Muscle of leg (tissue), 16 donors: ENCODE measurements at places on chromosomes 13 and 19. TPM values are rescaled to one million over a fixed set of nuclear protein-coding genes. Genes with fewer than 3 reads are reported as not detected.
A peak's percentile ranks its signal among the peaks of the same experiment; 100 is the strongest.

DNA sequence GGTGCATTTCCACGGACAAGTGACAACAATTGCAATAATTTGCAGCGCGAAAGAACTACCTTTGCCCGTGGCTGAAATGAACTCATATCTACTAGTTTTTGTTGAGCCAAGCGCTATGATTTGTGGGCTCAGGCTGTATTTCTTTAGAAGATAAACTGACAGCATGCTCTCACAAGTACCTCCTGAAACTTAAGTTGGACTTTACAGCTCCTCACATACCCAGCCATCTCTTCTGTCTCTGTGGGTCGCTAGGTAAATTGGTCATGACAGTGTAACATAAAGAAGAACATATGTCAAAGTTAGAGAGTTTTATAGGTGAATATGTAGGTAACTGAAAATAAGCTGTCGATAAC is 839 bp downstream of the COG6 start:
- DNase-seq = no peak
- no peaks in the 10 kb centered on the region for H3K4me1 ChIP-seq
- peak overlapping the region; percentile 93 for H3K4me3 ChIP-seq
- H3K36me3 ChIP-seq = no peaks in the 10 kb centered on the region

- DNase-seq = peak; percentile 66
- H3K27me3 ChIP-seq = peaks cover 48% of the 10 kb centered on the region
- peak overlapping the region; percentile 37 for H3K4me3 ChIP-seq
- H3K4me1 ChIP-seq = peaks cover 45% of the 10 kb centered on the region
These were observed 22.4 kb upstream of the SEMA6B start for GRCh38 chr19:4581666-4582553.

DNA sequence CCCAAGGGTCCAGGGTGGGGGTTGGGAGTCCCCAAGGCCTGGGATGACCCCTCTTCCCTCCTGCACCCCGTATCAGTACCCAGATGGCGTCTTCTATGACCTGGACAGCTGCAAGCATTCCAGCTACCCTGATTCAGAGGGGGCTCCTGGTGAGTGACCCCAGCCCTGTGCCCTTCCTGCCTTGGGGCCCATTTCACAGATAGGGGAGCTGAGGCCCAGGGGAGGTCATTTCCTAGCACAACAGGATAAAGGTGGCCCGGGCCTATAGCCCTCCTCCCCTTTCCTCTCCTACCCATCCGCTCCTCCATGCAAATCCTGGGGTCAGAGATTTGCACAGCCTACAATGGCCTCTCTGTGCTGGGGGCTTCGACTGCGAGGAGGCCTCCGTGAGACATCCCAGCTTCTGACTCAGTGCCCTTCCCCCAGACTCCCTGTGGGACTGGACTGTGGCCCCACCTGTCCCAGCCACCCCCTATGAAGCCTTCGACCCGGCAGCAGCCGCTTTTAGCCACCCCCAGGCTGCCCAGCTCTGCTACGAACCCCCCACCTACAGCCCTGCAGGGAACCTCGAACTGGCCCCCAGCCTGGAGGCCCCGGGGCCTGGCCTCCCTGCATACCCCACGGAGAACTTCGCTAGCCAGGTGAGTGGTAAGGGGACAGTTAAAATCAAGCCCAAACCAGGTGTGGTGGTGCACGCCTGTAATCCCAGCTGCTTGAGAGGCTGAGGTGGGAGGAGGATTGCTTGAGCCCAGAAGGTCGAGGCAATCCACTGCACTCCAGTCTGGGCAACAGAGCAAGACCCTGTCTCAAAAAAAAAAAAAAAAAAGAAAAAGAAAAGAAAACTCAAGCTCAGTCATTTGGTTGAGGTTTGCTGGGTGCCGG is 3.9 kb downstream of the SPIB start:
- H3K27ac ChIP-seq = no peak overlapping the region
- H3K4me1 ChIP-seq = peaks cover 12% of the 10 kb centered on the region
- peaks cover 32% of the 10 kb centered on the region for H3K27me3 ChIP-seq
- no peaks in the 10 kb centered on the region for H3K36me3 ChIP-seq
- no peak overlapping the region for H3K4me3 ChIP-seq

DNA sequence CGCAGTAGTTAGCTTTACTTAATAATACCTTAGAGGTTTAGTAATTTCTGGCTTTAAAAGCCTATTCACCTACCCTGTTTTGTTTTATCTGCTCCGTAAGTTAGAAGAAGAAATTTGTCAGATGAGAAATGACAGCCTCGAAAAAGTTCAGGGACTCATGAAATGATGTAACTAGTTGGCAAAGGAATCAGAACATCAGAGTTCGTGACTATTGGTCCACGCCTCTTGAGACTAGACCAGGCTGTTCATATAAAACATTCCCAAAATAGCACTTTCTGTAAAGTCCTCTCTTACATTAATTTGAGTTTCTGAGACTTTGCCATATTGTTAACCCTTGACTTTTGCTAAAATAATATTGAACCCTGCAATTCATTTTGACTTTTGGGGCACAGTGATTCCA is 92.0 kb downstream of the HS6ST3 start:
- no peak overlapping the region for H3K4me3 ChIP-seq

Gene CGB3
- 0.22 TPM for total RNA-seq

GRCh38 chr19:45400192-45400591 is 4.7 kb downstream of the PPP1R13L start:
- H3K4me3 ChIP-seq = no peak overlapping the region
- no peak for DNase-seq
- H3K27me3 ChIP-seq = peaks cover 67% of the 10 kb centered on the region
- peaks cover 28% of the 10 kb centered on the region for H3K4me1 ChIP-seq
- H3K36me3 ChIP-seq = no peaks in the 10 kb centered on the region

Gene SH3GL1
- 29.1 TPM for total RNA-seq

DNA sequence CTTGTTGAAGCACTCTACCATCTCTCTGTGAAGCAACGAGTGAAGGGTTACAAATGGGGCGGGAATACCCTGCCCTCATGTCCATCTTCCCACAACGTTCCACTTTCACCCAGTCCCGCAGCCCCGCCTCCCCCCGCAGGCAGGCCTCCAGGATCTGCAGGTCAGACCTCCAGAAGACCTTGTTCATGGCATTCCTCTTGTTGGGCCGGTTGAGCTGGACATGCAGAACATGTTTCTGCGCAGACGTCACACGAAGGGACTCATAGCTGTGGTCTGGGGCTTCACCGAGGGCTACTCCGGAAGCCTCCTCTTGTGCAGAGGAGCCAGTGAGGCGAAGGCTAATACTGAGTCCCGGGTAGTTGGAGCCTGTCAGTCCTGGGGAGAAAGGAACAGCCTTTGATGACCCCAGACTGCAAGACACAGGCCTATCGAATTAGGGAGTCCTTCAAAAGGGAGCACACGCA is 420 bp downstream of the ECH1 start:
- peaks cover 31% of the 10 kb centered on the region for H3K4me1 ChIP-seq
- H3K36me3 ChIP-seq = peaks cover 36% of the 10 kb centered on the region
- peak overlapping the region; percentile 81 for H3K27ac ChIP-seq
- H3K4me3 ChIP-seq = peak overlapping the region; percentile 61

Gene ZNF726
- total RNA-seq = 5.7 TPM

GRCh38 chr19:51491586-51491985 is 10.0 kb downstream of the SIGLEC12 start:
- H3K27me3 ChIP-seq = no peaks in the 10 kb centered on the region
- H3K36me3 ChIP-seq = no peaks in the 10 kb centered on the region
- no peaks in the 10 kb centered on the region for H3K4me1 ChIP-seq
- no peak for DNase-seq
- no peak overlapping the region for H3K27ac ChIP-seq

GRCh38 chr13:58461217-58461616 is 829.7 kb downstream of the PCDH17 start:
- H3K27me3 ChIP-seq = no peaks in the 10 kb centered on the region
- H3K27ac ChIP-seq = no peak overlapping the region
- DNase-seq = peak; percentile 20
- H3K4me3 ChIP-seq = no peak overlapping the region
- no peaks in the 10 kb centered on the region for H3K4me1 ChIP-seq
